ENCODE measurements at places on chromosomes 4 and X.

GRCh38 chr4:136754810-136755530 is 777.3 kb downstream of the PCDH18 start:
- no peak for DNase-seq

GRCh38 chr4:121064482-121064881 is 7.9 kb downstream of the NDNF start:
- DNase-seq: no peak

DNA sequence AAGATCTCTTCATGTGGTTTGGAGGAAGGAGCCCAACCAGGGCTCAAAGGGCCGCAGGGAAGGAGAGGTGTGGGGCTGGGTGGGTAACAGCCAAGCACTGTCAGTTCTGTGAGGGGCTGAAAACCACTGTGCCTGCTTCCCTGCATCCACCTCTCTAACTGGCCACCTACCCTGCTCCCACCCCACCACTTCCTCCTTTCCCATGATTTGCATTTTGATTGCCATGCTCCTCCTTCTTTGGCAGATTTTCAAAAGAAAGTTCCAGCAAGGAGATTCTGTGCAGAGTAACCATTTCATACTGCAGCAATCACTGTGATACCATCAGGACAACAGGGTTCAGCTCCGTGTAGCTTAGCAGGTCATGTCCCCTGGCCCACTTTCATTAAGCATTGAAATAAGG is 1.8 kb downstream of the ZNF674 start:
- no peak for DNase-seq

DNA sequence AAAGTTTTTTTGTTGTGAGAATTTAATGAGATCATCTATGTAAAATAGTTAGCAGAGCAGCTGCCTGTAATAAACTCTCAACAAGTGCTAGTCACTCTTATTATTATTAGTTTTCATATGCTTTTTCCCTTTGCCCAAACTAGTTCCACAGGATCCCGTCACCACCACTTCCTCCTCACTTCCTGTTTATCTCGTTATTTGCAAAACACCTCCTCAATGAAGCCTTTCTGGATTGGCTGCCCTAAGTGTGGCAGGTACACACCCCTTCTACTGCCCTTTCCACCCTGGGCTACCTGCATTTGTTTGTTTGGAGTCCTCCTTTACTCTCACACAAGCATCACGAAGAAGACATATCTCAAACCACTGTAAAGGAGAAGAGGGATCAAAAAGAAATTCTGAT is 54.4 kb upstream of the KLF3 start:
- DNase-seq: no peak

DNA sequence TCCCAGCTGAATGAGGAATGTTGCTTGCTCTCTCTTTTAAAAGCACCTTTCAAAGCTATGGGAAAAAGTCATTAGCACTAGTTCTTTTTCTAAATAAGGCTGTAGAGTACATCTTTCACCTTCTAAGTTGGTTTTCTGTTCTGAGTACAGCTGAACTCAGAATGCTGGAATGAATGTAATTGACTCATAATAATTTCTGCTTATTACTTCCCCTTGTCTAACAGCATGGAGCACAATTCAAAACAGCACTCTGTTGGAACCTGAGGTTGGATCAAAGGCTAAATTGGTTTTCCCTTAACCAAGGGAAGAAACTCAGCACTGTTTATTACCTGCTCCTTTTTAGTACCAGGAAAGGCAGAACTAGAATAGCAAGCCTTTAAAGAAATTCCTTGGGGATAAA is 33.5 kb upstream of the CYP2U1 start:
- DNase-seq: no peak

DNA sequence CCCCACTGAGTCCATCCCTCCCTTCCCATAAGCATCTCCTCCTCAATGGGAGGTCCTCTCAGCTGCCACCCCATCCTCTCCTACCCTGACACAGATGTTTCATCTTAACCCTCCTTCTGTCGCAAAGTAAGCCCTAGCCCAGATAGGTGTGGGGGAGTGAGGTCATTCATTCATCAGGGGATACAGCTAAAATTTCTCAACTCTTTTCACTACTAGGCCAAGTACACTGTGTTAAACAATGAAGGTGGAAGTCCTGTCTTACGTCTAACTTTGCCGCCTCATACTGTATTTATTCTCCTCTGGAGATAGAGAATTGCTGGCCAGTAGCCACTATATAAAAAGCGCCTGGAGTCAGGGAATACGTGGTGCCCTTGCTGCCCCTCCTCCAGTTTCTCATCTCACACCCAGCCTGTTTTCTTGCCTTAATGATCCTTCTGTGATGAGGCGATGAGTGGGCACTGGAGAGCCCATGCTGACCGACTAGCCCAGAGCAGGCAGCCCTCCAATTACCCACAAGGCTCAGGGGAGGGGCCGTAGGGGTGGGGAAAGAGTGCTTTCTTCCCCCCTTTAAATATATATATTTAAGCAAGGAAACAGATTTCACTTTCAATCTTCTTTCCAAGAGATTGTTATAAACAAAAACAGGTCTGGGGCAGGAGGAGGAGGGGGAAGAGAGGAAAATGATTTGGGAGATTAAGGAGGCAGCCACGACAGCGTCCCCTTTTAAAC is 149.5 kb downstream of the PJA1 start:
- no peak for DNase-seq

DNA sequence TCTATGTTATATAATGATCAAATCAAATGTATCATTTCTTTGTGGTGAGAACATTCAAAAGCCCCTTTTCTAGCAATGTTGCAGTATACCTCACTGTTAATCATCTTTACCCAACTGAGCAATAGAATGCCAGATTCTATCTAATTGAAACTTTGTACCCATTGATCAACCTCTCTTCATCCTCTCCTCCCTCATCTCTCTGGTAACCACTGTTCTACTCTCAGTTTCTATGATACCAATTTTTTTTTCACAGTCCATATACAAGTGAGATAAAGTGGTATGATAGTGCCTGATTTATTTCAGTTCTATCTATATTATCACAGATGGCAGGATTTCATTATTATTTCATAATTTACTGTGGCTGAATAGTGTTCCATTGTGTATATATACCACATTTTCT is 209.8 kb downstream of the SPCS3 start:
- no peak for DNase-seq

DNA sequence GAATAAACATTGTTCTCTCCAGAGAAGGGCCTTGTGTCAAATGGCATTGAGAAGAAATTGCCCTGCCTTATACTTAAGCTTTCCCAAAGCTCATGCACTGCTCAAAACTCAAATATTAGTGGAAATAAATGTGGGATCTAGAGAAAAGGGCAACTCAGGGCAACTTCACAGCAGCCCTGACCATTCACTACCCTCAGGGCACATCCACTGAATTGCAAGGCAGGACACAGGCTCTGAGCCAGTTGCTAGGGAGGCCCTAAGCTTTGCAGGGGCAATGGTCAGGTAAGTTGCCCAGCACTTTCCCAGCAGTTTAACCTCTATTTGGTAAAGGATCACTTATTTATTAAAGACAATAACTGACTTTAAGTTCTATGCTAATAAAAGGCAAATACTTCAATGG is 255.3 kb upstream of the TEX13A start:
- DNase-seq: no peak

GRCh38 chr4:98491899-98492559 is 166.4 kb downstream of the TSPAN5 start:
- DNase-seq: no peak

DNA sequence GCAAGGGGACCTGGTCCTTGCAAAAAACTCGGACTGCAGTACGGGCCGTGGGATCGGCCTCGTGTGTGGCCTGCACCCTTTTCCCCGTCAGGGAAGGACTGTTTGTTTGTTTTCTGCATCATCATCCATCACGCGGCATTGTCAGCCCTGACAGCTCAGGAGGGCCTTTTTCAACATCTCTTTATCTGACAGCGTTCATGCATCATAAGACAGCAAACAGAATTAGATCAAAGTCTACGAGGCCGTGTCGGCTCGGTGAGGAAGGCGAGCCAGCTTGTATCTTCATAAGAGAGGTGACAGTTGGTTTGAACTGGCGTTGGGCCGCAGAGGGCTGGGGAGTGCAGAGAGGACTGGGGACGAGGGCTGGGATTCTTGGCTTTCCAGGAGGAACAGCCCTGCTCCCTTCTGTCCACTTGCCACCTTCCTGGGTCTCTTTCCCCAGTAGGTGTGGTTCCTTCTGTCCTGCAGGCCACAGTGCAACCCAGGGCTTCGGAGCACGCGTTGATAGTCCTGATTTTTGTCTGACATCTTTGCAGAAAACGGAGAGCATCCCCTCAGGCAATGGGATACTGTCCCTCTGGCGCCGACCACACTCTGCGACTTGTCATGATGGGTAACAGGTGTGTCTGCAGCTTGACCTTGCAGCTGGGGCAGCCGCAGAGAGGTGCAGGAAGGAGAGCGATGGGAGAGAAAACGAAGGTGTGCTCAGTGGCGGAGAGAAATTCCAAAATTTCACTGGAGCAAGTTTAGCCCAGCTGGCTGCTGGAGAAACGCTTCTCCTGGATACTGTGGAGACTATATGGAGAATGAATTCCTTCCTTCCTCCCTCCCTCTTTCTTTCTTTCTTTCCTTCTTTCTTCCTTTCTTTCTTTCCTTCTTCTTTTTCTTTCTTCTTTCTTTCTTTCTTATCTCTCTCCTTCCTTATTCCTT is 104.0 kb upstream of the SHOX start:
- no peak for DNase-seq

DNA sequence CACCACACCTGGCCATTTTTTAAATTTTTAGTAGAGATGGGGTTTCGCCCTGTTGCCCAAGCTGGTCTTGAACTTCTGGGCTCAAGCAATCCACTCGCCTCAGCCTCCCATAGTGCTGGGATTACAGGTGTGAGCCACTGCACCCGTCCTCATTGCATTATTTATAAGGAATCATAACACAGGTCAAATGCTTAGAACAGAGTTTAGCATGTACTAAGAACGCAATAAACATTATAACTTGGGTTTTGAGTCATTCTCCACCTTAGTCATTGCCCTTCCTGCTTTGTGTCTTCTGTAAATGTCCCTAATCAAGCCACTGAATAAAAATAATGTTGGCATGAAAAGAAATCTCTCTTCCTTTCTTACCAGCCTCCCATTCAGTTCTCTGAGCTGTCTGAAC is 38.5 kb upstream of the SHROOM4 start:
- no peak for DNase-seq

GRCh38 chrX:133550665-133551485 is 135.6 kb upstream of the GPC4 start:
- no peak for DNase-seq

- no peak for DNase-seq
Measured at GRCh38 chr4:133943081-133943480, 258.5 kb downstream of the PABPC4L start.

DNA sequence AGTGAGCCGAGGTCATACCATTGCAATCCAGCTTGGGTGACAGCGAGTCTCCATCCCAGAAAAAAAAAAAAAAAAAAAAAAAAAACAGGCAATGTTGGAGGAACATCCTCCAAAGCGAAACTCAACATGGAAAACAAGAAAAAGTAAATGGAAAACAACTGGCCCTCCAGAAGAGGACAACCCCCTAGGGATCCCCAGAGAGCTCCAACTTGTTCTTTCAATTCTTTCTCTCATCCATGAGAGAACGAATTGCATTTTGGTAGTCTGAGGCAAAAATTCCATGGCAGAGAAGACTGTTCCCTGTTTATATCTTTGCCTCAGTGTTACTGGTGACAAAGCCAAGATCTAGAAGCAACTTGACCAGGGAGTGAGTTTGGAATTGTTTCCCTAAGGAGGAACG is 49.8 kb downstream of the OPHN1 start:
- DNase-seq: no peak

- DNase-seq: no peak
Measured at GRCh38 chrX:86910602-86911311, 606.8 kb upstream of the KLHL4 start.

- no peak for DNase-seq
Measured at GRCh38 chrX:40086569-40087335, 11.0 kb downstream of the BCOR start.

DNA sequence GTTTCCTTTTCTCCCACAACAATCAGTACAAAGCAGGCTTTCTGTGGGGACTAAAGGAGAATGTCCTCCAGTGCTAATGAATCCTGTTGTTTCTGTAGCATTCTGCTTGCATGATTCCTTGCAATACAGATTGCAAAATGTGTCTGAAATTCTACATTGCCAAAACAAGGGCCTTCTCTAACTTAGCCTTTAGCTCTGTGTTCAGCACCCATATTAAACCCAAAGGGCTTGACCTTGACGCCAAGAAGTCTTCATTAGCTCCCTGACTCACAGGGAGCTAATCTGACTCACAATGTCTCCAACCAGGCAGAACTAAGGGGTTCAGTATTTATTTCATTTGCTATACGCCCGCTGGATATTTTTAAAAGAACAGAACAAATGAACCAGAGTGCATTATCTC is 241.4 kb upstream of the CLNK start:
- DNase-seq: no peak

GRCh38 chr4:14415146-14415545 is 587.1 kb upstream of the CPEB2 start:
- DNase-seq: no peak

GRCh38 chrX:21166272-21166982 is 207.8 kb upstream of the CNKSR2 start:
- no peak for DNase-seq

- DNase-seq: no peak
Measured at GRCh38 chrX:70656304-70656703, 211.7 kb downstream of the DLG3 start.

GRCh38 chr4:60913002-60913401 is 287.1 kb upstream of the ADGRL3 start:
- DNase-seq: no peak

DNA sequence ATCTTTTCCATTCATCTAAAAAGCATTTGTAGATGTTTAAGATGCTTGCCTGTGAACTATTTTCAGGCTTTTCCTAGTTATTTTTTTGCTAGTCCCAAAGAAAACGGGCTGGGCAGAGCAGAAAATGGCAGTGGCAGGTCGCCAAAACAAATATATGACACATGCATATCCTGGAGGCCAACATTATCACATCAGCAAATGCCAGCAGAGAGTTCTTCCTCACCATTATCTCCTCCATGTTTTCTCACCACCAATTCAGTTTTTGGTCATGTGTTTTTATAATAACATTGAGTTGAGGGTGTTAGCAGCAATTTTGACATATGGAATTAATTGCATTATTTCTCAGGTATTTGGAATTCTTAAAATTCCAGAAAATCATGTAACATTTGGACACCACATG is 97.9 kb upstream of the EOLA2 start:
- DNase-seq: no peak

- DNase-seq: no peak
Measured at GRCh38 chr4:152661649-152662048, 18.1 kb downstream of the TMEM154 start.
